Urinary bladder (tissue), 4 donors: ENCODE measurements at places on chromosomes 3 and 15.

DNA sequence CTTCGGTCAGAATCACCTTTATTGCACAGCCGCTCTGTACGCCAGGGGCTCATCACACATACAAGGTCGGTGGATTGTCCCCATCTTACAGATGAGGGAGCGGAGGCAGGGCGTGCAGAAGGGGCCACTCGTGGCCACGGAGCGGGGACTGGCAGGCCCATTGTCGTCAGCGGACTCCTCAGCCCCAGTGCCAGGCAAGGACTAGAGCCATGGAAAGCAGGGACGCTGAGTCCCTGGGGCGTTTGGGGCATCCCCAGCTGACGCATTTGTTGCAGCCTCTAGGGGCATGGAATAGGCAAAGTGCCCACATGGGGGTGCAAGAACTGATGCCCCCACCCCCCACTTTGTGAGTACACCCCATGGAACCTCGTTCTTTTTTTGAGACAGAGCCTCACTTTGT, 29.8 kb upstream of the FURIN start:
- no peak for DNase-seq

GRCh38 chr3:37611771-37612170, 249.9 kb upstream of the CTDSPL start:
- DNase-seq = no peak

DNA sequence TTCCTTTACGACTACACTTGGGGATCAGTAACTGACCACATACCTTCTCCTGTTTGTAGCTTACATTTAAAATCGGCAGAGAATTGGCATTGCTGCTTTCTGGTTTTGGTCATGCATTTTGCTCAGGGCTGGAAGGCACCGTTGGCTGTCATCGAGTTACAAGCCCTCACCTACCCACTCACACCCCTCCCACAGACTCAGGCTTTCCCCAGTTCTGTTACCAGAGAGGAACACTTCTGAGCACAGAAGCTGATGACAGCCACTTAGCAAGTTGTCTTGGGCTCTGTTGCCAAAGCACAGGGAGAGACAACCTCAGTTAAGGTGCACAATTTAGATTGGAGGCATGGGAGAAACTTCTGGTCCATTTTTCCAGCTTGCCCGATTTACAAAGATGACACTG, 204.8 kb upstream of the TOPAZ1 start:
- DNase-seq = no peak

GRCh38 chr3:182413061-182413460, 380.2 kb upstream of the ATP11B start:
- no peak for DNase-seq

GRCh38 chr3:173681188-173681678, 283.7 kb downstream of the NLGN1 start:
- DNase-seq = no peak

DNA sequence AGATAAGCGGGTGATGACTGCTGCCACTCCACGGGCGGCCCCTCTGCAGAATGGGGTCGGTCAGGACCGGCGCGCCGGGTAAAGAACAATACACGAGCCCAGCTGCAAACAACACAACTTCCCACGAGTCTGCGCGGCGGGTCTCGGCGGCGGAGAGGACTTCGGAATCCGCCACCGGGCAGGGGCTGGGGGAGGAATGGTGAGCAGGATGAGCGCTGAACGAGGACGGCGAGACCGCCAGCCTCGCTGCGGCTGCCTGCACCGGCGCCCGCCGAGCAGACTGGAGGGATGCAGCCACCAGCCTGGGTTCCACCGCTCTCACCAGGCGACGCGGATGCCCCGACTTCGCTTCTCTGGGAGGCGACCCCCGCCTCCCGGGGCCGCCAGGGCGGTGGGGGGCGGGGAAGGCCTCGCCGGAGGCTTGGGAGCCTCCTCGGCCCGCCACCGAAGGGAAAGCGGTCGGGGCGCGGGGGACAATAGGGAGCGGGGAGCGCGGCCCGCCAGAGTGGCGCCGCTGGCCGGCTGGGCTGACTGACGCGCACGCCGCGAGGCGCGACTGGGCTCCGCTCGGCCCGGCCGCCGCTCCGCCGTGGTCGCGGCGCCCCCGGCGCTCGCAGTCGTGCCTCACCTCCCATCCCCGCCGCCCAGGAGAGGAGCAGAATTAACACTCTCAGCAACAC, 515 bp downstream of the ADAM10 start:
- no peak for DNase-seq

- no peak for DNase-seq
These were observed 15.3 kb downstream of the P2RY14 start for GRCh38 chr3:151262871-151263525.
